CD8-positive, alpha-beta memory T cell (primary cell): ENCODE measurements at places on chromosomes 7 and 10. TPM values are rescaled to one million over a fixed set of nuclear protein-coding genes. Genes with fewer than 3 reads are reported as not detected.

SLC18A3 gene
- not detected for total RNA-seq

DNA sequence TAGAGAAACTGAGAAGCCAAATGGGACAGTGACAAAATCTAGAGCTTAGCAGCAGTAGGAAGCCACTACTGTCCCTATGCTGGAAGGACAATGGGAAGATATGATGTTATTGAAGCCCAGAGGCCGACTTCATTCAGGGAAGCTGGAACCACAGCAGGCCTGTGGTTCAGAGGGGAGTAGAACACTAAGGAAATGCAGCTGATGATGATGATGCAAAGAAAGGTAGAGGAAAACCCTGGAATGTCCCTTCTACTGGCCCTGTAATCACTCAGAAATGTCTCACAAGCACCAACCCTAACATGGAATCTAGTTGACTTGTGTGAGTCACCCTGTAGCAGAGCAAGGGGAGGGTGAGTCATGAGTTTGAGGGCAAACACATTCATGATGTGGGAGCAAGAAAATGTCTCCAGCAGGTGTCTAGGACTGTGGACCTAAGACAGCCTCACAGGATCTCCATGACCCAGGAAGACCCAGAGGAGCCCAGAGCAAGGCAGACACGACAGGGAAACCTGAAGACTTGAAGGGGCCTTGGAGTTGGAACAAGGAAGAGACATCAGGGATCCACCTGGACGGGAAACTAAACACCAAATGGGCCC, 37.0 kb upstream of the LRRC17 start:
- no peak for DNase-seq
- H3K4me1 ChIP-seq = no peaks in the 10 kb centered on the region
- no peak overlapping the region for H3K27ac ChIP-seq
- no peak overlapping the region for H3K4me3 ChIP-seq
- H3K36me3 ChIP-seq = no peaks in the 10 kb centered on the region

GRCh38 chr10:124222318-124222987, 129.1 kb upstream of the CHST15 start:
- no peak overlapping the region for H3K27ac ChIP-seq
- H3K4me3 ChIP-seq = no peak overlapping the region
- H3K4me1 ChIP-seq = no peaks in the 10 kb centered on the region
- no peaks in the 10 kb centered on the region for H3K36me3 ChIP-seq
- DNase-seq = no peak
- no peaks in the 10 kb centered on the region for H3K27me3 ChIP-seq

MARCHF5 gene
- 30.6 TPM for total RNA-seq

GRCh38 chr7:77313085-77313484, 103.1 kb downstream of the GSAP start:
- no peak overlapping the region for H3K27ac ChIP-seq
- no peaks in the 10 kb centered on the region for H3K4me1 ChIP-seq
- H3K27me3 ChIP-seq = no peaks in the 10 kb centered on the region
- no peak overlapping the region for H3K4me3 ChIP-seq

- H3K27ac ChIP-seq = no peak overlapping the region
- H3K27me3 ChIP-seq = no peaks in the 10 kb centered on the region
- peaks cover 29% of the 10 kb centered on the region for H3K4me1 ChIP-seq
- H3K4me3 ChIP-seq = no peak overlapping the region
- DNase-seq = peak; percentile 49
- H3K36me3 ChIP-seq = no peaks in the 10 kb centered on the region
Measured at GRCh38 chr10:124745673-124746072, 1.5 kb upstream of the FAM53B start.

NXPH1 gene
- not detected for total RNA-seq

DNA sequence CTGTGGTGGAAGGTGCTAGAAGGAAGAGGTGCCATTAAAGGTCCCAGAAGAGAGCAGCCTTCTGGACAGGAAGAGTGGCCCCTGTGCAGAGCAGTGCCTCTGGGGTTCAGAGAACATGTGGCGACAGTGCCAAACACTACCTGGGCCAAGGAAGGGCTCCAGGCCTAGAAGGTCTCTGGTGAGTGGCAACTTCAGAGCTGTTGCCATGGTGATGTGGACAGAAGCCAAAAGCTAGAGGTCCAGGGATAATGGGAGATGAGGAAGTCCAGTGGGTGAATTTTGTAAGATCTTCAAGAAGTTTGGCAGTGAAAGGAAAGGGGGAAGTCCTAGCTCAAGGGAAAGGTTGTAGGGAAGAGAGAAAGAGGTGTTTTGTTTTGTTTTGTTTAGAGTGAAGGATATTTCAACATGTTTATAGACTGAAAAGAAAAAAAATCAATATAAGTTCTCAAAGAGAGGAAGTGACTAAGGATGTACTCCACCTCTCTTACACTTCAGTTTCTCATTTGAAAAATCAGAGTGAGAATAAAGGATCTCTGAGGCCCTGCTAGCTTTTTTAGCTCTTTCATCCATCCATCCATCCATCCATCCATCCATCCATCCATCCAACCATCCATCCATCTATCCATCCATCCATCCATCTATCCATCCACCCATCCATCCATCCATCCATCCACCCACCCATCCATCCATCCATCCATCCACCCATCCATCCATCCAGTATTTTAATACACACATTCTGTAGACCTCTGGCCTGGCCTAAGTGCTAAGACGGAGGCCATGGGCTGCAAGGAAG, 77.1 kb upstream of the DUSP5 start:
- H3K27ac ChIP-seq = no peak overlapping the region
- no peak for DNase-seq
- no peak overlapping the region for H3K4me3 ChIP-seq
- H3K36me3 ChIP-seq = no peaks in the 10 kb centered on the region
- no peaks in the 10 kb centered on the region for H3K27me3 ChIP-seq

NUTM2E gene
- total RNA-seq = 0.20 TPM

HYAL4 gene
- total RNA-seq = not detected

- no peaks in the 10 kb centered on the region for H3K27me3 ChIP-seq
- H3K36me3 ChIP-seq = no peaks in the 10 kb centered on the region
- H3K4me3 ChIP-seq = no peak overlapping the region
- H3K4me1 ChIP-seq = no peaks in the 10 kb centered on the region
- H3K27ac ChIP-seq = no peak overlapping the region
Measured at GRCh38 chr7:81534446-81534845, 235.4 kb downstream of the HGF start.

LIPA gene
- 23.9 TPM for total RNA-seq

DNA sequence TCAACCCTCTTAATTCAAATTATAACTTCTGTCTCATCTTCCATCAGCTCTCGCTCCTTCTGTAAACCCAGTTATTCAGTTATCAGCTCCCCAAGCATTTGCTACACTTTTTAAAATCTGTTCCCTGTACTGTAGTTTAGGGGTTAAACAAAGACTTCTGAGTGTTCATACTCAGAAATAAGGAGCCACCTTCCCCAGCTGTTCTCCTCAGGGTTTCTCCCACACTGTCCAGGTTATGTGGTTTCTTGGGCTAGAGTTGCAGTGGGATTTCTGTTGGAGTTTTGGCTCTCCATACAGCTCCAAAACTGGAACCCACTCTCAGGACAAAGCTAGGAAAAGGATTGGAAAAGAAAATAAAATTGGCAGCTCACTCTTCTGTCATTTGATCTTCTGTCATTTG, 20.8 kb downstream of the NHLRC2 start:
- no peak overlapping the region for H3K27ac ChIP-seq
- no peaks in the 10 kb centered on the region for H3K36me3 ChIP-seq
- no peaks in the 10 kb centered on the region for H3K27me3 ChIP-seq
- H3K4me3 ChIP-seq = no peak overlapping the region
- DNase-seq = no peak
- H3K4me1 ChIP-seq = no peaks in the 10 kb centered on the region

ACTL6B gene
- total RNA-seq = not detected

- no peaks in the 10 kb centered on the region for H3K36me3 ChIP-seq
- no peaks in the 10 kb centered on the region for H3K4me1 ChIP-seq
- no peak for DNase-seq
- no peaks in the 10 kb centered on the region for H3K27me3 ChIP-seq
Measured at GRCh38 chr7:24884401-24884800, 95.6 kb downstream of the OSBPL3 start.

- H3K4me3 ChIP-seq = no peak overlapping the region
- no peak for DNase-seq
- no peaks in the 10 kb centered on the region for H3K36me3 ChIP-seq
- H3K27me3 ChIP-seq = no peaks in the 10 kb centered on the region
- H3K4me1 ChIP-seq = no peaks in the 10 kb centered on the region
Measured at GRCh38 chr7:68587599-68587998, 1010.7 kb upstream of the AUTS2 start.

ETV1 gene
- total RNA-seq = 0.31 TPM

DNA sequence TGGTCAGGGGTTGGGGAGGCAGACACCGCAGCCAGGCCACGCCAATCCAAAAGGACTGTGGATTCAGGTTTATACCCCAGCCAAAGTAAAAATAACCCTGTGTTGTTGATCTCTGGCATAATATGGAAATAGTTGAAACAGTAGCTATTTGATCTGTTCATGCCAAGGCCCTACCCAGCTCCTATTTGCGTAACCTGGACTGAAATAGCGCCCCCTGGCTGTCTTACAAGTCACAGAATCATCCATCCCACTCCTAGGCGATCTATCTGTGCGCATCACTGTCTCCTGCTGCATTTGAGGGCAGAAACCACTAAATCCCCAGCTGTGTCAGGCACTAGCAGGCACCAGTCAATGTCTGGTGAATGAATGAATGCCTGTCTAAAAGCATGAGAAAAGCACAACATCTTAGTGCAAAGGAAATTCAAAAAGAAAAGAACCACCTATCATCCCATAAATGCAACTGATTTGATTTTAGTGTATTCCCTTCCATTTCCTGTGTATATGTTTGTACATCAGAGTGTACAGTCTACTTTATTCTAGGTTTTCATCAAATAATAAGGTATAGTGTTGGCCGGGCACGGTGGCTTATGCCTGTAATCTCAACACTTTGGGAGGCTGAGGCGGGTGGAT, 160.0 kb downstream of the SLIT1 start:
- DNase-seq = peak; percentile 34
- no peak overlapping the region for H3K4me3 ChIP-seq

- H3K27ac ChIP-seq = no peak overlapping the region
- H3K4me3 ChIP-seq = no peak overlapping the region
- no peaks in the 10 kb centered on the region for H3K27me3 ChIP-seq
- no peaks in the 10 kb centered on the region for H3K36me3 ChIP-seq
- no peaks in the 10 kb centered on the region for H3K4me1 ChIP-seq
- no peak for DNase-seq
Measured at GRCh38 chr10:23157239-23157681, 34.9 kb upstream of the PTF1A start.
